ENCODE measurements at places on chromosomes 1 and 21.

GRCh38 chr1:10989095-10989494, 23.4 kb upstream of the TARDBP start:
- no peak for DNase-seq

- no peak for DNase-seq
Measured at GRCh38 chr1:1157033-1157365, 16.7 kb upstream of the TTLL10 start.

- DNase-seq: no peak
Measured at GRCh38 chr1:27099587-27100334, 55.2 kb downstream of the SLC9A1 start.

- no peak for DNase-seq
Measured at GRCh38 chr1:186535388-186536133, 74.6 kb upstream of the PDC start.

DNA sequence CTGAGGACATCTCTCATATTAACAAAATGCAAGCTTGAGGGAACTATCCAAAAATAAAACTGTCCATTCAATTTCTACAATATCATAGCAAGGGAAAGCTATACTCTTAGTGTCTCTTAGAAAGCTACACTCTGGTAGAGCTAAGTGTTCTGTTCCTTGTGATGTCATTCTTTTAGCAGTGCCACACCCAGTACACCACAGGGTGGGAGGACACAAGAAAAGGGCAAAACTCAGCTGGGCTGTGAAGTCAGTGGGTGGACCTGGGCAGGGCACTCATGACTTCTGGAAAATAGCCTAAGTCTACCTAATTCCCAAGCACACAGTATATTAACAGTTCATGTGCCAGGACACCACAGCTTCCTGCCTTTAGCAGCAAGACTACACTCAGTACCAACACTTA, 42.2 kb upstream of the TNFSF4 start:
- no peak for DNase-seq

- no peak for DNase-seq
Measured at GRCh38 chr21:25895565-25896205, 160.9 kb downstream of the GABPA start.

- no peak for DNase-seq
Measured at GRCh38 chr1:38475624-38476005, 384.0 kb downstream of the RRAGC start.

- DNase-seq: no peak
Measured at GRCh38 chr1:192303029-192303428, 13.8 kb upstream of the RGS21 start.

- DNase-seq: no peak
Measured at GRCh38 chr1:220670365-220670764, 19.8 kb upstream of the C1orf115 start.

DNA sequence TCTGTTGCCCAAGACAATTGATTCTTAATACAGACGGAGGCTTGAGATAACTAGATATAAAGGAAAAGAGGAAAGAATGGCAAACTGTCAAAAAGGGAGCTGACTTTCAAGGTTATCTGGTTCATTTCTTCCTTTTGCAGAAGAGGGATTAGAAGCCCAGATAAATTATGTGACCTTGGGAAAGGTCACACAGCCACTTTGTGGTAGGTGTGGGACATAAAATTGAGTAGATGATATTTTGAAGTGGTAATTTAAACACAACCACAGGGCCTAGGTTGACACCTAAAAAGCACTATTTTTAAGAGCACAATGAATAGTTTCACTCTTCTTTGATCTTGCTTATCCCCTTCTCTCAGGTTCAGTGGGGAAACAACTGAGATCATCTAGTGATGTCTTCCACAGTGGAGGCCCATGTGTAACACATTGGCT, 16.9 kb upstream of the KIAA0040 start:
- no peak for DNase-seq

Data from activated T-helper 2 cell treated with anti-CD3 and anti-CD28 coated beads, Interferon-gamma antibody, Interleukin-2, Interleukin-4, amounts not matched to agents 10 μg/mL and 5 μg/mL and 100 μg/mL, durations not matched to agents 14 hours and 24 hours and 36 hours (primary cell).